ENCODE measurements at places on chromosomes 11 and 22. TPM values are rescaled to one million over a fixed set of nuclear protein-coding genes. Genes with fewer than 3 reads are reported as not detected.

STK33 gene
- not detected for total RNA-seq

TRIOBP gene
- total RNA-seq = 58.6 TPM

- no peak for DNase-seq
These were observed 14.2 kb downstream of the SHANK3 start for GRCh38 chr22:50686794-50687193.

GRCh38 chr11:3855808-3856491 lies 486 bp downstream of the STIM1 start:
- peak; percentile 81 for DNase-seq

GRCh38 chr11:561148-562003 lies 606 bp downstream of the RASSF7 start:
- no peak for DNase-seq

DNA sequence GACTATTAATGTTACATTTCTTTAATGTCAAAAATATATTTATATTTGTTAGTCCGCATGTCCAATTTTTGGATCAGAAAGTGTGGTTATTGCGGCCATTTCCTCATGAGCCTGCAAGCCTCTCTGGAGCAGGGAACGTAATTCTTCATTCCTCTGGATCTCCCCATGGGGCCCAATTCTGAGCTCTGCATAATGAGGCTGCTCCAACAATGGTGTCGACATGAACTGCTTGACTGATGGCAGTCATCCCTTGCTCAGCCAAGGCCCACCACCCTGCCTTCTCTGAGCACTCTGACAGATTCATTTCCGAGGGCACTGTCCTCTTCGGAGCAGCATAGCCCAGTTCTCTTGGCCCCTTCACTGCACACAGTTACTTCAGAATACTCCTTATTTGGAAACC lies 3.1 kb upstream of the HEPACAM start:
- DNase-seq = no peak

All from suprapubic skin (tissue), 4 donors.